ENCODE measurements at places on chromosomes 13 and 19.

DNA sequence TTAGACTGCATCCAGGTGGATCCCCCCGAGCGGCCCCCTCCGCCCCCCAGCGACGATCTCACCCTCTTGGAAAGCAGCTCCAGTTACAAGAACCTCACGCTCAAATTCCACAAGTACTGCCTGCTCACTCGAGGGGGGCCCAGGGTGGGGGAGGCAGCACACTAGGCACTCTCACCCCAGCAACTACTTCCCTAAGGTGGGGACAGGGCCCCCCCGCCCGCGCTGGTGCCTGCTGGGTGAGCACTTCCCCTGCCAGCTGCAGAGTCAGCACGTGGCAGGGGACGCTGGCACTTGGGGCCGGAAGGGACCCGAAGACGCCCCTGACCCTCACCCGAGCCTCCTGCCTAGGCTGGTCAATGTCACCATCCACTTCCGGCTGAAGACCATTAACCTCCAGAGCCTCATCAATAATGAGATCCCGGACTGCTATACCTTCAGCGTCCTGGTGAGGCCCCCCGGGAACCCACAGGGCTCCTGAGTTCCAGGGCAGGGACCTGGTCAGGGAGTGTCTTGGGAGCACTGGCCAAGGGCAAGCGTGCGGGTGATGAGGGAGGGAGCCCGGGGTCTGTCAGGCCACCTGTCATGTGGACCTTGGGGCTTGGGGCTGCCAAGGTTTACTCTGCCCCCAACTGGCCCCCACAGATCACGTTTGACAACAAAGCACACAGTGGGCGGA is 5.2 kb downstream of the MCOLN1 start:
- DNase-seq, result no peak

- no peak for DNase-seq
Measured at GRCh38 chr13:75749407-75749806, 113.3 kb downstream of the LMO7 start.

- DNase-seq, result no peak
Measured at GRCh38 chr19:34985249-34986022, 14.7 kb upstream of the GRAMD1A start.

DNA sequence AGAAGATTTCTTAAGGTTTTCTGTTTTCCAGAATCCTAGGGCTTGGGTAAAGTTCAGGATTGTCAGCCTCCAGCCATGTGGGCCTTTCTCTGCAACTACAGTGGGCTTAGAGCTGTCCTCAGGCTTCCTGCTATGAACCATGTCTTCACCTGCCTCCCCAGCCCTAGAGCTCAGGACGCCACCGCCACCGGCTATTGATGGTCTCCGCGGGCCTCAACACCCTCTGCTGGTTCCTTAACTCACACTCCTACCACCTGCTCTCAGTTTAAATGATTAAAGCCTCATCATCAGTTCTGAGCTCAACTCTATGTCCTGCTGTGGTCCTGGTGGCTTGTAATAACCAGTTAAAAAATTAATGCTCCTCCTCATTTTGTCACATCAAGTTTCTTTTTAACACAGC is 221.0 kb downstream of the EFNB2 start:
- no peak for DNase-seq

DNA sequence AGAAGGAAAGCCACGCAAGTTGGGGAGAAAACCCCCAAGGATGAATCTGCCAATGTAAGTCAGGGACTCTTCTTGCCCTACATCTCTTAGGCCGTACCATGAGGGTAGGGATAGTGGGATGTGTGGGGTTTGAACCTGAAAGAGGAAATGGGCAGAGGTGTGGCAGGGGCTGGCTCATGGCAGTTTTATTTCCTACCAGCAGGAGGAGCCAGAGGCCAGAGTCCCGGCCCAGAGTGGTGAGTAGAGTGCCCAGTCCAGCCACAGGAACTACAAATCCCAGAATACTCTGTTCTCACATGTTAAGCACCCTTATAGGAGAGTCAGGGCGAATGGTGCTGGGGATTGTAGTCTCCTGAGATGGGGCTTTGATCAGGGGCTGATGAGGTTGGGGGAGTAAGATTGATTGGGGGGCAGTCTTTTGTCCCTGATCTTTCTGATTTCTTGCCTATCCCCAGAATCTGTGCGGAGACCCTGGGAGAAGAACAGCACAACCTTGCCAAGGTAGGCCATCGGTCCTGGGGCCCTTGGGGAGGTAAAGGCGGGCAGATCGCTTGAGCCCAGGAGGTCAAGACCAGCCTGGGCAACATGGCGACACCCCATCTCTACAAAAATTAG is 16.5 kb downstream of the VASP start:
- peak; percentile 88 for DNase-seq

DNA sequence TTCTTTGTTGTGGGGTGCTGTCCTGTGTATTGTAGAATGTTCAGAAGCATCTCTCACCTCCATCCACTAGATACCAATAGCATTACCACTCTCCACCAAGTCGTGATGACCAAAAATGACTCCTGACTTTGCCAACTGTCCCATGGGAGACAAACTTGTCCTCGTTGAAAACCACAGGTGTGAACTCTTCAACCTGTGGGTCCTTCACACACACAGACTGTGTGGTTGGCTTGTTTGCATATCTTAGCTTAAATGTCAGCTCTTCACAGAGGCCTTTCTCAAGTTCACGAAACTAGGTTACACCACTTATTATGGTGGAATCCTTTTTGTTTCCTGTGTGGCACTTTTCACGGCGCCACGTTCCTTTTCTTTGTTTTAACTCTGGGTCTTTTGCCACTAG is 6.8 kb downstream of the GPC5 start:
- no peak for DNase-seq

DNA sequence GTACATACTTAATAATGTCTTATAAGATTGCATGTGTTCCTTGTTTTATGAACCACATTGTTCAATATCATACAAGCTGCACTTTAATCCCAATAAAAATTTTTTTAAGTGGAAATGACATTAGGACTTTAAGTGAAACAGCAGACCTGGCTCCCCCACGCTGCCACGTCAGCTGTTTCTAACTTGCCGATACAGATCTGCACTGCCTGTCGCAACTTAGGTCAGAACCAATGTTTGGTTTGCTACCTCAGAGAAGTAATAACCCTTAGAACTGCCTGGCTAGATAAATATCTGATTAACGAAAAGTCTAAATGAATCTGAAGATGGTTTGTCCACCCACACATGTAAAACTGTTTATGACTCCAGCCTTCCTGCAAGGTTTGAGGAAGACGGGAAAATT is 327.5 kb upstream of the DACH1 start:
- DNase-seq, result no peak

DNA sequence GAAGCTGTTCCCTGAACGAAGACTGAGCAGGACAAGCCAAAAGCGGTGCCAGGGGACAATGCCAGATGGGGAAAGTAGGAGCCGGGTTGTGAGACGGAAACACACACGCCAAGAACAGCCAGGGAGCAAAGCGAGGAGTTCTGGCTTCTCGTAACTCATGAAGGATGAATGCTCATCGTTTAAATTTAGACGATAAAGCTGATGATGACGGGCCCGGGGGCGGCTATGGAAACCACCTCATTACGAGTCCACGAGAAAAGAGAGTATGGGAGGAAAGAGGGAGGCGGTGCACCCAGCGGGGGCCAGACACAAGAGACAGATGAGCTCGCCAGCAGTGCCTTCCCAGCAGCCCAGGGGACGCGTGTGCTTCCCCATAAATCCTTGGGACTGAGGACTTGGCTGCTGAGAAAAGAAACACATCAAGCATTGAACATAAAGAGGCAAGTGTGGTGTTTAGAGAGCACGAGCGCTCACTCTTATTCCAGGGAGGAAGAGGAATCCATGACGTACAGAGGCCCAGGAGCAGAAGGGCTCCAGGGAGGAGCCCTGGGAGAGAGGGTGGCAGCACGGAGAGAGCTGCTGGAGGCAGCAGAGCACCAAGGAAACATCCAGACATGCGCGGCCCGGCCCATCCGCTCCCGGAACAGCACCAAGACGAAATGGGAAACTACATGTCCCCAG is 70.7 kb downstream of the EPS15L1 start:
- peak; percentile 31 for DNase-seq

GRCh38 chr13:109998684-109999533 is 212.5 kb upstream of the IRS2 start:
- no peak for DNase-seq

DNA sequence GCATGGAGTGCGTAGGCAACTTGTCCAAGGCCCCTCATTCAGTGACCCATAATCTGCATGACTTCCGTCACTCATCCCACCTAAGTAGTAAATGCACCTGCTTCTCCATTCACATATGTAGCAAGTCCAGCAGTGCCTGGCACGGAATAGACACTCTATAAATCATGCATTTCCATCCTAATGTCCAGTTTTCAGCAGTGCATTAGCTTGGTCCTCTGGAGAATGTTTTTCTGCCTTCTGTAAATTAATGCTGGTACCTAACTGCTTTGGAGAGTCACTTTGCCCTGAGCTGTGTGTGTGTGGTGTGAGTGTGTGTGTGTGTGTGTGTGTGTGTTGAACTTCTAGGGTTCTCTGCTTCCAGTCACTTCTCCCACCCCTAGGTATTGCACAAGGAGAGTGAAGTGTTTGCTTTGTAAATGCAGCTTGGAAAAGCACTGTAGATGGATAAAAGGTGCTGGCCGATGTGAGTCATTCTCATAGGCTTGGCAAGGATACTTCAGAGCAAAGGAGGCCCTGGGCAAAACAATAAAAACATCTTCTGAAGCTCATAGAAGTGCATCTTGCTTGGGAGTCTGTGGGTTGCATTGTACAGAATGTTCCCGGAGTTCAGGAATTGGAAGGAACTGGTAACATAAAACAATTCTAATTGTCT is 181.8 kb downstream of the KATNAL1 start:
- peak; percentile 39 for DNase-seq

- no peak for DNase-seq
Measured at GRCh38 chr19:7303470-7303869, 9.3 kb upstream of the INSR start.

DNA sequence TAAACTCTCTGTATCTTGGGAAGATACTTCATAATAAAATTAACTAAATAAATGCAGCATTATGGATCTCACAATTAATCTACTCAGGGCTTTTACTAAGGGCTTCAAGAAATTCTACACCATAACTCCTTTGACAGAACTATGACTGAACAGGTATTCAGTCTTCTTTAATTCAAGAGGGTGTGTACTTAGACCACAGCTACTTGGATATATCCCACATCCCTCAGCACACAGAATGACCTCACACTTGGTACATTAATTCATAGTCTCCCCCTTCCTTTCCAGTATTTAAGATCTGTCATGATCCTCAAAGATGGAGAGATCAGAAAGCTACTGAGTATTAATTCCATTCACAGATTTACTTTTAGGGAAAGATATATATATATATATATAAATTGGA is 11.6 kb downstream of the DIAPH3 start:
- no peak for DNase-seq

GRCh38 chr13:113754691-113755090 is 4.3 kb upstream of the TMEM255B start:
- DNase-seq, result no peak

GRCh38 chr19:23917856-23918255 is 3.2 kb downstream of the ZNF726 start:
- DNase-seq, result no peak

GRCh38 chr13:51834581-51835171 is 10.3 kb downstream of the TMEM272 start:
- no peak for DNase-seq

- DNase-seq, result no peak
Measured at GRCh38 chr13:112996671-112997091, 27.7 kb downstream of the MCF2L start.

- DNase-seq, result no peak
Measured at GRCh38 chr13:46756977-46757376, 40.0 kb downstream of the ESD start.

- no peak for DNase-seq
Measured at GRCh38 chr19:27745978-27746542, 1466.9 kb downstream of the UQCRFS1 start.

DNA sequence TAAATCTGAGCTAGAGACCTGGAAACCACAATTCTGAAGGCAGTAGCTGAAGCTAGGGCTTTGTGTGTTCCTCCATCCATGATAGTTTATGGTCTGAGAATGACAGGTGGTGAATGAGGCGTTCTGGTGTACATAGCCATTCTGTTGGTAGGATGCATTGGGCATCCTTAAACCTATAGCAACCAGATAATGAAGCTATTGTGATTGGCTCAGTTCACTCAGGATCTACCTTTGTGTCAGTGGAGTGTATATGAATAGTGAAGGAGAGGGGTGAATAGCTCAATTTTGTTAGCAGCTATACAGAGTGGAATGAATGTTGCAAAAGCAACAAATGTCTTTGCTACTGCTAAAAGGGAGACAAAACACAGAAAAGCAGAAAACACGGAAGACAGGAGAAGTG is 80.0 kb upstream of the PCDH20 start:
- no peak for DNase-seq

DNA sequence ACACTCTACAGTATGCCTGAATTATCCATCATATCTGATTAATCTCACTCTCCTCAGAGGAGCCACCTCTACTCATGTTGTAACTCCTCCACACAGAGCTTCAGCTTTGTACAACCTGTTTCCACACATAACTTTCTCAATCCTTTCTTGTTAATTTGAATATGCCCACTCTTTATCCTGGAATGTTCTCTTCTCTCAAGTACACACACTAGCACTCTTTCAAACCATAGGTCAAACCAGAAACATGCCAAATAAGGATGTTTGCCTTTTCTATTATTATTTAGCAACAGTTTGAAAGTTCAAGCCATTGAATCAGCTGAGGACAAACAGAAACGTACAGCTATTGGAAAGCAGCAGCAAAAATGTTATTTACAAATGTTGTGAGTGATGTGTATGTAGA is 110.3 kb downstream of the MIPEP start:
- no peak for DNase-seq

- peak; percentile 40 for DNase-seq
Measured at GRCh38 chr13:97780486-97780885, 173.0 kb upstream of the IPO5 start.

DNA sequence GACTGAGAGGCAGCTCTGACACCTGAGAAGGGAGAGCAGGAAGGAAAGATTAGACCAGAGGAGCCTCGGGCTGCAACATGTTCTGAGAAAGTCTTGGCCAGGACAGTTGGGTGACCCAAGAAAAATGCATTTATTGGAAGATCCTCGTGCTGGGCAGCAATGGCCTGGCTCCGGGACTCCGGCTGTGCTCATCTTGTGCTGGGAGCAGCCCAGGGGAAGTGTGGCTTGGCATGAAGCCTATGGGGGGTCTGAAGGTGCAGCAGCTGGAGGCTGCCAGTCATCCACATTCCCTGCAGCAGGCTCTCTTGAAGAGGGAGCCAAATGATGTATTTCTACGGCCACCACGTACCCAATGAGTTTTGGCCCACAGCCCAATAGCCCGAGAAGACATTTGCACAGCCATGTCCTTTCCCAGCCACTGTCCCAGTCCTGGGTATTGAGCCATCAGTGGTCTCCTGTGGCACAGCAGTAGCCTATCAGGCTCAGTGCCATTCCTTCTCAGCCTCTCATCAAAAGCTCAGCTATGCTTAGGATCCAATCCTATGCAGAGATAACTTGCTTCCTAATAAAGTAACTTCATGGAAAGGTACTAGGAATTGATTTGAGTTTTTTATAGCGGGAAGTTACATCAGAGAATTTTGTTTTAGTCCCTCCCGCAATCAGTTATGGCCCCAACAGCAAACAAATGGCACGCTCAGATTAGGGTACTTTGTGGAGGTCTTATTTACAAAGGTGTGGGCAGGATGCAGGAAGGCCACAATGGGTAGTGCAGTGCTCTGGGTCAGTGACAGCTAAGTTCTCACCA is 76.0 kb upstream of the MEDAG start:
- no peak for DNase-seq

Data from hippocampal formation (tissue), 2 donors.